ENCODE measurements at places on chromosomes 2 and 18.
A peak's percentile ranks its signal among the peaks of the same experiment; 100 is the strongest.

DNA sequence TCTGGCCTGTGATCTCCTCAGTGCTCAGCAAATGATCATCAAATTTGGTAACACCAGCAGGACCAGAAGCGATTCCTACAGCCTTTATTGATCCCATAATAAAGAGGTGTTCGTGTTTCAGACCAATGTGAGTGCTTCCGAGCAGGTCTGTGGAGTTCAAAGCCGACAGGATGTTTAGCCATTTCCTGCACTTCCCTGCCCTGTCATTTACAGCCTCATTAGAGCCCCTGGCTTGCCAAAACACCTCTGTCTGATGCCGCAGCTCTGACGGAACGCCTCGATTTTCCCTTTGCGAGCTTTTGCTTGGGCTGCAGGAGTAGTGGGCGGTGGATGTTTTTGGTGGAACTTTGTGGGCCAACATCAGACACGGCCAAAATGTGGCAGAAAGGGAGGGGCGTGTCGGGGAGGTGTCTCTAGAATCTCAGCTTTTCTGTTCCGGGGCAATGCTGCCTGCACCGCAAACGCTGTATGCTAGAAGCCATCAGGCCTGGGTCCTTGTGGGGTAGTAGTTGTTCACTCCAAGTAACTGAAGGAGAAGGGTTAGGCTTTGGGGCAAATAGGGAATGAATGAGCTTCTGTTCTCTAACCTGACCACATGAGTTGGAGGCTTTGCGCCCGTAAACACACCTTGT lies 26.1 kb upstream of the INHBB start:
- DNase-seq = no peak

GRCh38 chr2:46981662-46982350 lies 66.2 kb upstream of the MCFD2 start:
- no peak for DNase-seq

DNA sequence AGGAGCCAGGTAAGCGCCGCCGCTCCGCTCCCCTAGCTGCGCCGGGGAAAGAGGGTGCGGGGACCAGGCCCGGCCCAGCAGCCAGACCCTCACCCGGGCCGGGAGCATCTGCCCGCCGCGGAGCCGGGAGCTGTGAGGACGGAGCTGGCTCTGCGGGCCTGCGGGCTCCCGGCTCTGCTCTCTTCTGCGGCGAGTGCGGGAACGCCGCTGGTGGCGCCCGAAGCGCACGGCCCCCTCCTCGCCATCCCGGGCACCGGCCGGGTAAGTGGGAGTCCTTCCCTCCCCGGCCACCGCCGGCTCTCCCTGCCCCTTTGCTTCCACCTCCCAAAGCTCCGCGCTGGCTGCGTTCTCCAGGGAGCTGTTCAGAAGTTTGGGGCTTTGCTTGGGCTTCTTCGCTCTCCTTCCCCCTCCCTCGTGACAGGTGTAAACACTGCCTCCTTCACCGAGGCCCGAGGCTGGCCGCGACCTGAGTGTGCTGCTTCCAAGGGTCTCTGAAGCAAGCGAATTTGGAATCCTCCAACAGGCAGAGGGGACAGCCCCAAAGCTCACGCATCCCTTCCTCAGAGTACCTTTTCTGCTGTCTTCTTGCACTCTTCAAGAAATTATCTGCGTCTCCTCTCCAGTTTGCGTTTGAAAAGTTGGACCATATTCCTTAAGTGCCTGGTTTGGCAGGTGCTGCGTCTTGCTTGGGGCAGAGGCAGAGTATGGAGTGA lies 632 bp downstream of the AFTPH start:
- DNase-seq = peak; percentile 22

DNA sequence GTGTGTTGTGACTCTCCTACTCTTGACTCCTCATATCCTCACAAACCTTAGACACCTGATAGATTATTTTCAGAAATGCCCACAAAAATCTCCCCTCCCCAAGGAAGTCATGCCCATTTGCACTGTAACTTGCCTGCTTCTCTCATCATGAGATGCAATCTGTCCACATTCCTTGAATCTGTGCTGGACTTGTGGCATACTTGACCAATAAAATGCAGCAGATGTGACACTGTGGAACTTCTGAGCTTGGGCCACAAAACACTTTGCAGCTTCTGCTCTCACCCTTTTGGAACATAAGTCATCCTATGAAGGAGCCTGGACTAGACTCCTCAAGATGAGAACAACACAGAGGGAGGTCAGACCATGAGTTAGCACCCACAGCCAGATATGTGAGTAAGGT lies 4.4 kb upstream of the PID1 start:
- no peak for DNase-seq

DNA sequence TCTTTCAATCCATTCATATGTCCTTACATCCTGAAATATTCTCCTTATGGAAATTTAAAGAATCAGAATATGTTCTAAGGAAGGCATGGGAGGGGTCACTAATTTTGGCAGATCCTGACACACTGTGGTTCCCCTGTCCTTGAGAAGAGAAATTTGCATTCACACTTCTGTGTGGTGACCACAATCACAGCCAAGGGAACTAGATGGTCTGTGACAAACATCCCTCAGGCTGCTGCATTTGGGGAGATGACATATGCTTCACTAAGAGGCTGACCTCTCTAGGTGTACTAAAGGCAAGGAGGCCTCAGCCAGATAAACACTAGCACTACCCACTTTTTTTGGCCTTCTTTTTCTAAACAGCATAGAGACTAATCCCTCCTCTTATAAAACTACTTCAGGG lies 129.6 kb downstream of the MREG start:
- DNase-seq = no peak
